NK-92 treated with Interleukin-12 subunit alpha and Interleukin-12 subunit beta, amount 100 ng/mL, for 24 hours (cell line): ENCODE measurements at places on chromosomes 5 and 9.

- no peak for DNase-seq
Observed at GRCh38 chr9:8904771-8905515, 1105.4 kb upstream of the DMAC1 start.

- no peak for DNase-seq
Observed at GRCh38 chr9:130138171-130138653, 34.0 kb upstream of the NCS1 start.

DNA sequence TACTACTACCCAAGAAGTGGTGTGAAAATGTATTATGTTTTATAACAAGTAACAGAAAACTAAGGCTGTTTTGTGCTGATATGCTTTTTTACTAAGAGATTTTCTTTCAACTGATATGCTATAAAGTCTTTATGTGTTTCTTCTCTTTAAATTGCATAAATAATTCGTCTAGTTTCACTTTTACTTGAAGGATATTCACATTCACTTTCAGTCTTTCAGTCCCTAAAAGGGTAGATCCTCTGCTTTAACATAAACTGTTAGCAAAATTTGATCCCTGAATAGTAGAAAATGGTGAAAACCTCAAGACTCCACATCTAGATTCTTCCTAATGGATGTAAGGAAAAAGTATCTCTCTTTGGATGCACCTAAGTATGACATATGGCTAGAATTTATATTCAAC, 69.0 kb upstream of the FST start:
- no peak for DNase-seq

GRCh38 chr5:138903130-138903775, 28.1 kb upstream of the LRRTM2 start:
- DNase-seq: no peak

GRCh38 chr5:121834021-121834420, 17.7 kb upstream of the FTMT start:
- DNase-seq: no peak

DNA sequence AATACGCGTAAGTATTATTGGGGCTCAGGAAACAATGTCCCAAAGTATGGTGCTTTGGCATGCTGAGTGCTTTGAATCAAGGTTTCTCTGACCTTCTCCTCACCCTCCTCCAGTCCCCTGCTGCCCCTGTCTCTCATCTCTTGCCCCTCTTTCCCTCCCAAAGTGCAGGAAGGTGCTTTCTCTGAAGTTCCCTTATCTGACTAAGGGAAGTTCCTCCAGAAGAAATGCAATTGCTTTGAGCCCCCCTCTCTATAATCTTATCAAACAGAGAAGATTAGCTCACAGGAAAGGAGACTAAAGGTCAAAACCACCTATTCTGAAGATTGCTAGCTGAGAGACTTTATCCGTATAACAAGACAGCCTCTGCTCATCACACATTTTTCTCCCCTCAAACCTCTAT, 288.1 kb downstream of the ARL15 start:
- no peak for DNase-seq
